ENCODE measurements at places on chromosomes 12 and 14.

DNA sequence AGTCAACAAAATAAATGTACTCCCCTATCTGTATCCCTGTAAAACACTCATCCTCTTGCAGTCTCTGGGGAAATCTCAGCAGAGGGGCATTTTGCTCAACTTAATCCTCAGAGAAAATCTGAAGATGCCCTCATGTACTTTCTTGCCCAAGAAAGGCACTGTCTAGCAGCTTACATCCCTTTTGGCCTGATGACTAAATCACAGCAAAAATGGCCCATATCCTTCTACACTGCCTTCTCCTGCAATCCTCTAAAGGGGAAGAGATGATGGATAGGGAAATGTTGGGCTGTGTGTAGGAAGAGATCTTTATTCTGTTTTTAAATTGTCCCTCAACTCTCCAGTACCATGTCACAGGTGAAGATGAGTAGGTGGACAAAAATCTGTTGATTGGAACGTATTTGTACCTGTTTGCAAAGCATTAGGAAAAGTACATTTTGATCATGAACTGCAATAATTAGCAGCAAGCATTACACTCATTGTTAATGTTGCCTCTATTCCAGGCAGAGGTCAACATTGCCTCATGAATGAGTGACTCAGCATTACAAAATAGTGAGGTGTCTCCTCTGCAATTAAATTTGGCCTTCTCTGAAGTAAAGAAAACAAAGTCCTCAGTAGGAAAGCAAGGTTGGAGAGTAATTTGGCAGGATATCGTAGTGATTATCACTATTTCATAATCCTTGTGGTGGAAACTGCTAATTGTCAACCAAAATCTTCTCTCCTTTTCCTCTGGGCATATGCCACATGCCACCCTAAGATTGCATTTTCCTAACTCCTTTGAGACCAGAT is 172.4 kb upstream of the CAND1 start:
- no peak for DNase-seq

DNA sequence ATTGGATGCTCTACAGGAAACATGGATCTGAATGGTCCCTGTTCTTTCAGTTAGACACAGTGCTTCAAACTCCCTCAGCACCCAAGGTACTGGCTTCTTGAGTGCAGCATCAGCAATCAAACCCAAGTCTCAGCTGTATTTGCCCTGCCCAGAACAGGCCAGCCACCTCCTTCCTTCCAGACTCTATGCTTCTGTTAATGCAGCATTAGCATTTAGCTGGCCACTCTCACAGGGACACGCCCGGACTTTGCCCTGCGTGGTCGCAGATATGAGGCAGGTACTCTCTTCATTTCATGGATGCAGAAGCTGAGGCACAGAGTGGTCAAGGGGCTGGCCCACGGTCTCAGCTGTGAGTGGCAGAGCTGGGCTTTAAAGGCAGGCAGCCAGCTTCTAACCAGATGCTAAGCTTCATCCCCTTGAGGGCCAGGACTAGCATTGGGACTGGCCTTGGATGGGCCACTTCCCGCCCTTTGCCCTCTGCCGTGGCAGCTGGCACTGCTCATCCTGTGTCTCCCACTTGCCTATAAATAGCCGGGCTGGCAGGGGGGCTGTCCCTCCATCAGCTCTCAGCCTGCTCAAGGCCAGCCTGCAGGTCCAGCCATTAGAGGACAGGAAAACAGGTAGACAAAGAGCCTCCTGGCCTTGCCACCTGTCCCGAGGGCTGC is 1.5 kb upstream of the SLC25A47 start:
- no peak for DNase-seq

DNA sequence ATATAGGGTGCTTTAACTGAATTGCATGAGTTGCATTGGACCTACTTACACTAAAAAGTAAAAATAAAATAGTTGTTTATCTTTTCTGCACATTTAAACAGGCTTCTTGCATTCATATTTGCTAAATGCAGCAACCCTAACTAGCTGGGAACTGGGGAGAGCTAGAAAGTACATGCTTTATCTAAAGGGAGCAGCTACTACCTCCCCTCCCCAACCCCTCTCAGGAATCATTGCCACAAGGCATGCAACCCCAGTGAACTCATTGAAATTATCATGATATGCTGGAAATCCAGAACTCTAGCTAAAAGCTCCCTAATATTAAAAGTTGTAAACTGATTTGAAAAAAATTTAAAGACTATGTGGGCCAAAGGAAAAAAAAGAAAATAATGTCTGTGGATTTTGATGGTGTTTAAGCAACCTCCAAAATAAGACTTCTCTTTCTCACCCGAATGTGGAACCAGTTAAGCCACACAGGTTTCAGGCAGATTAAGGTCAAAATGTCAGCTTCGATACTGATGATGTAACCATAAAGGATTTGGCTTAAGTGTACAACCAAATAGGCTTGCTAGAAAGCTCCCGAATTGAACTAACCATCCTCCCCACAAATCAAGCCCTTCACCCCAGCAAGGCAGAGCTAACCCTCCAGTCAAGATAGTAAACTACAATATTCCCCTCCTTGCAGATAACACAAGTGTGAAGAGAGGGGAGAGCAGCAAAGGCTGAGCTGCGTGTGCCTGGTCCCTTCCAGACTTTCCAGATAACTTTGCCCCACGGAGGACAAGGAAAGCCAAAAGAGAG is 13.8 kb upstream of the POC1B start:
- DNase-seq = no peak

- no peak for DNase-seq
These were observed 140.8 kb downstream of the DAD1 start for GRCh38 chr14:22448035-22448904.

Measured in dermis microvascular lymphatic vessel endothelial cell (primary cell).